AML-193 (cell line): ENCODE measurements at places on chromosomes 2 and 18.
A peak's percentile ranks its signal among the peaks of the same experiment; 100 is the strongest.

DNA sequence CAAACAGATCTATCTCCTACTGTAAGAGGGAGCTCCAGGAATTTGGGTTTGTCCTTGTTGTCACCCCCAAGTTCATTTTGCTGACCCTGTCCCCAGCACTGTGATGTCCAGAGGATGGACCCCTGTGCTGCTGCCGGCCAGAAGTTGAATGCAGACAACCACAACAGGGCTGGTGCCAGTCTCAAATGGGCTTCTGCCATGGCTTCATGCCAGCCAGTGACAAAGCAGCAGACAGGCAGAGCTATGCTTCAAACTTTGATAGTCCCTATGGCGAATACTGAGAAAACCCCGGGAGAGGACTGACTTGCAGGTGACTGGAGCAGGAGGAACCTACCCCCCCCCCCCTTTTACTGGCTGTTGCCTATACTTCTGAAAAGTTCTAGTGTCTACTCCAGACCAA is 3.2 kb downstream of the SMAD7 start:
- no peak for DNase-seq

GRCh38 chr2:27123302-27124150 is at the start of gene ABHD1:
Gene ABHD1, plus strand, starts transcription at chr2:27123815. Its CDS starts 134 bp downstream, at chr2:27123949.
- peak; percentile 72 for DNase-seq

DNA sequence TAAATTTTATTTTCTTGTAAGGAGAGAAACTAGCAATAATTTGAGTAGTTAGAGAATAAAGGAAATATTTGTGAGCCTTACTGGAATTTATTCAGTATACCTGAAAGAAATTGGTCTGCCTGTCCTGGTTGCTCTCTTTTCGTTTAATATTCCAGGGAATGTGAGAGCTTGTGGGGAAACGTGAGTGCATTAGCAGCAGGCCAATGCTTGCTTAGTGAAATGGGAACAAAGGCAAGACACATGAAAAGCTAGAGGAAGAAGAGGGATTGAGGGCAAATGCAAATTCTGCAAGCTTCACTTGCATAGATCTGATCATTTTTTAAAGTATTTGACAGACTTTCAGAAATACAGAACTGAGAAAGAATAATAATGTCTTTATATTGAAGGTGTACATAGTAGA is 111.0 kb downstream of the ERBB4 start:
- DNase-seq, result no peak

- no peak for DNase-seq
Observed at GRCh38 chr18:13232971-13233786, 14.6 kb downstream of the LDLRAD4 start.

GRCh38 chr18:449374-449773 is 51.1 kb downstream of the COLEC12 start:
- no peak for DNase-seq
